ENCODE measurements at places on chromosomes 5 and 9.

GRCh38 chr9:16257604-16258003, 612.9 kb downstream of the BNC2 start:
- DNase-seq = no peak

- DNase-seq = no peak
Observed at GRCh38 chr5:118430076-118430475, 558.3 kb downstream of the DTWD2 start.

DNA sequence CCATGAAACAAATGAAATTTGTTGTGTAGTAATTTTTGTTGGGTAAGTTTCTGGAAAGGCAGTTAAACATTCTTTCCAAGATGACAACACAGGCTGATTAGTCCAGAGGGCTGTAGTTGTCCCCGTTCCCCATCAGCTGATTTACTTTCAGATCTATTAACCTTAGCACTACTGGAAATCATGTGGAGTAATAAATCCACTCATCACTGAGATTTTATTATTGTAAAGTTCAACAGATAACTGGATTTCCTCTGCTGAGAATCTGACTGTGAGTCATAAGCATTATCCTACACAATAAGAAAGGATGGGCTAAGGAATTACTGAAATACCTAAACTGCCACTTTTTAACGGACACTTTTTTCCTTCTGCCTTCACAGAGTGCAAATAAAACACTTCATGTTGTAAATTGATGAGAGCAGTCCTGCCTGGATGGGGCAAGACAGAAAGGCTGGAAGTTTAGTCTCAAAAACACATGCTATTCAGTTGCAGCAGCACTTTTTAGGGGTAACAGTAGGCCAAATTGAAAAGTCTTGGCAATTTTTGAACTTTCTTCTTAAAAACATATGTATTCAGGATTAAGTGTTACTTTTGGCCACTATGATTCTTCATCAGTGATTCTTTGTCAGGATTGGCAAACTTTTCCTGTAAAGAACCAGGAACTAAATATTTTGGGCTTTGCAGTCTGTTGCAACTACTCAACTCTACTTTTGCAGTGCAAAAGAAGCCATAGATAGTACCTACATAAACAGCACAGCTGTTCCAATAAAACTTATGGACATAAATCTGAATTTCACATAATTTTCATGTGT, 7.0 kb downstream of the STOM start:
- DNase-seq = no peak

DNA sequence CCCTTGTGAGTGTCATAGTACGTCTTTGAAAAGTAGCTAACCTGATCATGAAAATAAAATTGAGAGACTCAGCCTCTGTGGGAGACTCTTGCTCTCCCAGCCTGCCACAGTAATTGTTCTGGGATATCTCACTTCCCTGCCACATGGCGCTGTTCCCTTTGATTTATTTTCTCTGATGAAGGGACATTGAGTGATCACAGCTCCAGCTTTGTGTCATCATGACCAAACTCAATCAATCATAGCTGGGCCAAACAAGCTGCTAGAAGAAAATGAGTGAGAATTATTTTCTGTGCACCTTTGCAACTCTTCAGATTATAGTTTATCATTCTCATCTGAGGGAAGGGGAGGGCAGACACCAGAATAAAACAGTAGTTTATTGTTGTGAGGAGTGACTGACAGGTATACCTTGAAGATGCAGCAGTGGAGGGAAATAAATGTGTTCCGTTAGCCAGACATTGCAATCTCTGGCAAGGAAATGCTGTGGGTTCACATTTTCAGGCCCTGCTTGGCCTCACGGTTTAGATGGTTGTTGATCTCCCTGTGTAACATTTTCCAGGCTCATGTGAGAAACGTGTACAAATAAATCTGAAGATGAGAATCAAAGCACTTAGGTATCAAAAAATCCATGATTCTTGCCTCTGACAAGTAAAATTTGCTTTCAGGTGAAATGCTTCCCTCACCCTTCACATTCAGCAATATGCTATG, 174.7 kb upstream of the FBXL17 start:
- DNase-seq = no peak

DNA sequence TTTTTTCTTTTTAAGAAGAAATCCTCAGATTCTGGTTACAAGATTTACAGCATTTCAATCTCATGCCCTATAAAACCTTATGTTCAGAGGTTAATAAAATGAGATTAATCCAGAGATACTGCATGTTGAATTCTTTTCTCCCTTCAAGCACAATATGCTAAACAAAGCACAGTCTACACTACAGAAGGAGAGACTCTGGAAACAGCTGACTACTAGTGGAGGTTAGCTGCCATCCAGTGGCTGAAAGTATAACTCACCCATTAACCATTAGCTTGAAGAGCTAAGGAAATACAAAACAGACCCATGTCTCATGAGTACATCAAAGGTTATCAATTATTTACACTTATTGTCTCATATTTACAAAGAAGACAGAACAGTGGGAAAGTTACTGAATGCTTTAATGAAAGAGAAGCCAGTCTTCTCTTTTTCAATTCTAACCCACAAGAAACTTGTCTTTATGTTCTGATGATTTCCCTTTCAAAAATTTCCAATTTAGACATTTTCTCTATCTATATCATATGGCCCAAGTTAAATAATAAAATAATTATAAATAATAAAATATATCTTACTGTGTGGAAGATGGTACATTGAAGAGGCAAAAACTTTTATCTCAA, 12.7 kb upstream of the DNAH5 start:
- no peak for DNase-seq

DNA sequence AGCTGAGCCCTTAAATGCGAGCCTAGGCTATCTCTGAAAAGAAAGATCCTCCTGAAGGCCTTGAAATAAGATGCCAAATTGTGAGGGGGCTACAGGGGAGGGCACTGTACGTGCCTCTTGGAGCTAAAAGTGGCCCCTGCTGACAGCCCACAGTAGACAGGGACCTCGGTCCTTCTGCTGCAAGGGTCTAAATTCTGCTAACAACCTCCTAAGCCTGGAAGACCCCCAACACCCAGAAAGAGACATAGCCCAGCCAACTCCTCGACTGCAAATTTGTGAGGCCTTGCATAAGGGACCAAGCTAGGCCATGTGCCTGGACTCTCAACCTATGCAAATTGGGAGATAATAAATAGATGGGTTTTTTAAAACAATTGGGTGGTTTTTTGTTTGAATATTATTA, 54.7 kb downstream of the UBE2QL1 start:
- DNase-seq = no peak

GRCh38 chr5:76831110-76831452, 12.3 kb downstream of the F2RL1 start:
- DNase-seq = no peak

DNA sequence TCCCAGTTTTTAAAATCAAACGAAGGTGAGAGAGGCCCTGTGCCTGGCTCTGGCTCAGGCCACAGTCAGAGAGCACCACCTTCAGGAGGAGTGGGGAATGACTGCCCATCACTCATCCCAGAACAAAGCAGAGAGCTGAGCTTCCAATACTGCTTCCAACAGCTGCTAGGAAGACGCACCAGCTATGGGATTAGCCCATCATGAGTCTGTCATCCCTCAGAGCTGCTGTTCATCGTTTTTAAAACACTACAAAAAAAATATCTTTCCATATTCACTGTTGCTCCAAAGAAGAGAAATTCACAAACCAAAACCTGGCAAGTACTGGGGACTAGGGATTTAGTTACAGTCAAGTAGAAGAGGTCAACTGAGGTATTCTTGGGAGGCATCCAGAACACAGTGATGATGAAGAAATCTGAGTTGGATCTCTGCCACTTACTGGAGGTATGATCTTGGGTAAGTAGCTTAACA, 102.4 kb downstream of the CDK5RAP2 start:
- DNase-seq = peak; percentile 16

GRCh38 chr9:28651050-28651722, 1077.9 kb upstream of the C9orf72 start:
- no peak for DNase-seq

GRCh38 chr5:61180886-61181285, 18.6 kb upstream of the SMIM15 start:
- no peak for DNase-seq

GRCh38 chr9:115540091-115540490, 422.1 kb upstream of the TNC start:
- no peak for DNase-seq

DNA sequence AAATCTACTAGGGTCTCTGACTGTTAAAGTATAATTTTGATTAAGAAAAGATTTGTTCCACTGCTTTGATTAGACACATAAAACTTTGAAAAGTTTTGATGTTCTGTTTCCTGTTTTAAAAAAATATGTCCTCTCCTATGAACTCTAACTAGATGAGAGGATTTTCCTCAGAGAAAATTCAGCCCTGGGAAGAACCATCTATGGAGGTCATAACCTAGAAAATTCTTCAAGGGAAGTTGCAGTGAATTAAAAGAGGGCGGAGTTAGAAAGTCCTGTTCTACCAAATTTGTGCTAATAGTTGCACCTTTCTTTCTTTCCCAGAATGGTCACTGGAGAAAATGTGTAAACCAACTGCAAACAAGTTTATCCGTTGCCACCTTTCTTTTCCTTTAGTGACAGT, 27.7 kb downstream of the PIK3R1 start:
- no peak for DNase-seq

DNA sequence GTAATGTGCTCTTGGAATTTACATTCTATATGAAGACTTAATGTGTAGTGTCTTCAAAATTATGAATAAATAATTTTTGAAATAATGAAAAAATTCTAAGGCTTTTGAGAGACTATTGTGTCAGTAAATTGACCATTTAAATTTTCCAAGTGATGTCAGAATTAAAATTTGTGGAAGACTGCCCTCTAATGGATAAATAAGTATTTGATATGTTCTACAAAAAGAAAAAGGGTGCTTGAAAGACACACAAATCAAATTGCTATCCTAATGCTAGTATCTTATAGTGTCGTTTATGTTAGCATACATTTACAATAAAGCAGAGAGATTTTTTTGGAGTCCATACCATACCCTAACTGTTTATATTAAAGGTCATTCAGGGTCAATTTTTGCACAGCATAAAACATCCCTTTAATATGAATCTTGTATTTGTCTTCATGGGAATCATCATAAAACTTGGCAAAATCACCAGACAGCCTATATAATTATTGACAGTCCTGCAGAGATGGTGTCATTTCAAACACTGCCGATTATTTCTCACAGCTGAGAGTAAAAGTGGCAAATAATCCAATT, 120.8 kb upstream of the SLC27A6 start:
- DNase-seq = no peak

- DNase-seq = no peak
Observed at GRCh38 chr9:105218673-105219072, 25.8 kb upstream of the SLC44A1 start.

- DNase-seq = no peak
Observed at GRCh38 chr5:106894964-106895363, 775.8 kb downstream of the EFNA5 start.

DNA sequence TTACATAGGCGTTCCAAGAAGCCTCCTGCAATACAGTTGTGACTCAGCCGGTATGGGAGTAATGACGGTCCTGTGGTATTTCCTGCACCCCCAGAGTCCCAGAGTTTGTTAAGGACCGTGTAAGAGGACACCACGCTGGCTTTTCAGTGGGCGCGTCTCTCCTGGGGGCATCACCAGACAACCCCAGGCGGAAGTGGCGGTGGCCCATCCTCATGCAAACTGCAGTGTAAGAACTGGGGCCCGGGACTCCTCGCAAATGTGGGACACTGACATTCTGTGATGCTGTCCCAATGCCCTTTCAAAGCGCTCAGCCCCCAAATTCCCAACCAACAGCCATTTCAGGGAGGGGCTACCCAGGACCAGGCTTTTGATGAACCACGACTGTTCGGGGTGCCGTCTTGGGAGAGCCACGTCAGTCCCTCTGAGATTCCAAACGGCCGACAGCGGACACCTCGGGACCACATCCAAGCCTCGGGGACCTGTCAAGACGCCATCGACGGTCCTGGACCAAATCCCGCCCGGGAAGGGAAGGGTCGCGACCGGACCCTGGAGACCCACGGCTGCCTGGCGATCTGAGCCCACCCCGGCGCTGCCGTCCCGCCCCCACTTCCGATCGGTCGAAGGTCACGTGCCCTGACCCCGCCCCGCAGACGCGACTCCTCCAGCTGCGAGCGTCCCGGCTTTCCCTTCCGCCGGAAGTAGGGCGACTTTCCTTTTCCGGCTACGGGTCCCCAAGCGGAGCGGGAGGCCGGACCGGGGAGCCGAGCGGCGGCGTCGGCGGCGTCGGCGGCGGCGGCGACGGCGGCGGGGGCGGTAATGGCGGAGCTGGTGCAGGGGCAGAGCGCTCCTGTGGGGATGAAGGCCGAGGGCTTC, at the start of gene FUBP3:
Gene FUBP3, plus strand, starts transcription at position 713 of the 873 bp plus-strand sequence. Its CDS starts 104 bp downstream, at position 817.
- DNase-seq = peak; percentile 92

DNA sequence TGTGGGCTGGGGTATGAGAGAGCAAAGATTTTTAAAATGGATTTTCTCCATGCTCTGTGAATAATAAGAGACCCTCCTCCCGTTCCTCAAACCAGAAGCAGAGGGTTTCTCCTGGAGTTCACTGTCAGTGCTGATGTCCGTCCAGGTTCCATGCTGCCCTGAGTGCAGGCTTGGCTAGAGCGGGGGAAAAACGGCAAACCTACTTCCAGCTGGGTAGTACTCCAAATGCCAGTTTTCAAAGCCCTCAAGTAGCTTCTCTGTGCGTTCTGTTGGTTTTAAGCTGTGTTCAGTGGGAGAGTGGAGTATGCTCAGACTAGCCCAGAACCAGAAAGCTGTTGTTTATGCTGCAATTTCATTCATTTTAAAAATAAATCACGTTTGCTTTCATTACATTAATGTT, 40.3 kb downstream of the RASGEF1C start:
- DNase-seq = no peak

DNA sequence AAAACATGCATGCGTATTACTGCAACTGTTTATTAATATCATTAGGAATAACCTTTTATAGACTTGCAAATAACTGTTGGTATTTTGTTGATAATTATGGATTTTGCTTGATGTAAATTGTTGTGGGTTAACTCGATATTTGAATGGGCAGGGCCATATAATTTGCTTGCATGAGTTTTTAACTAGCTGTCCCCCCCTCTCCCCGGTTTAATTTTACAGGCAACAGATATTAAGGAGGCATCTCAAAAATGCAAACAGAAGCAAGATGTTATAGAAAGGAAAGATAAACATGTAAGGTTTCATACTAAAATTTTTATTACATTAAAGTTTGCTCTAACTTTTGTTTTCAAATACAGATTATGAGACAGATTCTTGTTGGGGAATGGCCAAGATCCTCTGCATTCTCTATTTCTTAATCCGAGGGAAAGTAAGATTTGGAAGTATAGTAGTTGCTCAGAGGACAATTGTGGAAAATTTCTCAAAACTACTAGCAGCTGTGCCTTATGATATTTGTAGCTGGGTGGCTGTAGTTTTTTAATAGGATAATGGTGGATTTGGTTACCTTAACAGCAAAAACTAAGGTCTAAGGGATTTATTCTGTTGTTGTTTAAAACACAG, 27.3 kb downstream of the SMC5 start:
- no peak for DNase-seq

- peak; percentile 33 for DNase-seq
Observed at GRCh38 chr9:131275332-131276093, 797 bp downstream of the FAM78A start.

- no peak for DNase-seq
Observed at GRCh38 chr9:114652776-114653555, 4.6 kb downstream of the TEX53 start.

DNA sequence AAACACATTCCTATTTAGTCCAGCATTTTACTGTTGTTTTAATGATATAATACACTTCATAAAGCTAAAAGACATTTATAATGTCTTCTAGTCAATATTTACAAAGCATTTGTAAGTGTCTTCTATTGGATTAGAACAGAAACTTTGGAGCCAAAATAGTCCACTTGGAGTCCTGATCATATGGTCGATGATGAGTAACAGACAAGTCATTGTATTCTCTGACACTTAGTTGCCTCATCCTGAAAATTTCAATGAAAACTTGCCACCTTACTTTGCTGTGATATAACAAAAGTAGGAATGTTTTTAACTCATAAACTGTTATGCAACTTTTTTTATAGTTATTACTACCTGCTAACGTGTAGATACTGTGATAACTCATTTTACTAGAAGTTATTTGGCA, 132.5 kb downstream of the GABRB2 start:
- DNase-seq = no peak

Data from activated naive CD4-positive, alpha-beta T cell treated with Interleukin-2 at 50 U/mL for 16 hours (primary cell).